Activated CD4-positive, alpha-beta T cell treated with anti-CD3 and anti-CD28 coated beads, Interleukin-2, amount 10 ng/mL, durations not matched to agents 24 days and 14 days (primary cell): ENCODE measurements at places on chromosomes 5 and 9. TPM values are rescaled to one million over a fixed set of nuclear protein-coding genes. Genes with fewer than 3 reads are reported as not detected.

Gene PPIC
- total RNA-seq, result not detected in 2 replicates

Gene ARL10
- 18.1 and 22.2 TPM in 2 replicates for total RNA-seq

Gene SYNPO
- total RNA-seq, result not detected in 2 replicates

GRCh38 chr5:113510836-113511451 is 2.5 kb upstream of the YTHDC2 start:
- DNase-seq, result no peak

- DNase-seq, result no peak
Measured at GRCh38 chr9:18061856-18062255, 412.1 kb upstream of the ADAMTSL1 start.

- no peak for DNase-seq
Measured at GRCh38 chr9:133835262-133835901, 97.2 kb upstream of the SARDH start.
